ENCODE measurements at places on chromosomes 11 and 22.

- DNase-seq: no peak
Observed at GRCh38 chr11:33920838-33921613, 29.1 kb upstream of the LMO2 start.

- peak; percentile 85 for DNase-seq
Observed at GRCh38 chr22:23240639-23241389, 60.5 kb downstream of the BCR start.

DNA sequence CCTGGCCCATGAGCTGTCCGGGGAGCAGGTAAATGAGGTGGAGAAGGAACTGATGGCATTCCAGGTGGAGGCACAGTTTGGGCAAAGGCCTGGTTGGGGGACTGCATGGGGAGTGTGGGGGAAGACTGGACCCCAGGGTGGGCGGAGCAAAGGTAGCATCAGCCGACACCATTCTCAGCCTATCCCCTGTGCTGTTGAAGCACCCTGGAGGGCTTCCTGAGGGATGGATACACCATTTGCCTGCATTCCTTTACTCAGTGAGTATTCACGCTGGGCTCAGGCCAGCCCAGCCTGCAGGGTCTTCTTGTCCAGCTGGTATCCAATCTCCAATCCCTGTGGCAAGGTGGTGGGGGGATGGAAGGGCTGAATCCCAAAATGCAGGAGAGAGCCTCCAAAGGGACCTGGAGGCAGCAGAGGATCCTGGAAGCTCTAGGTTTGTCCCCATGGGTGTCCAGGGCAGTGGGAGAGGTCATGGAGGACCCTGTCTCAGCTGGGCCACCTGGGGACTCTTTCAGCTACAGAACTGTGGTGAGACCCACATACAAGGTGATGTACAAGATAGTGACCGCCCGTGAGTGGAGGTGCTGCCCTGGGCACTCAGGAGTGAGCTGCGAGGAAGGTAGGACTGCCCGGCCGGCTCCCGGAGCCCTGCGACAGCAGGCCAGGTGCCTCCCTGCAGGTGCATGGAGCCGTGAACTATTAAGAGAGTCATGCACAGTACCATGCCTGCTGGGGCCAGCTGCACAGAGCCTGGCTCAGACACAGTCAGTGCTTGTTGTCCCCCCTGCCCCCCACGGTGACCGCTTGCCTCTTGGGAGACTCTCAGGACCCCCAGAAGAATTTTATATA is 9.5 kb downstream of the EMID1 start:
- no peak for DNase-seq

DNA sequence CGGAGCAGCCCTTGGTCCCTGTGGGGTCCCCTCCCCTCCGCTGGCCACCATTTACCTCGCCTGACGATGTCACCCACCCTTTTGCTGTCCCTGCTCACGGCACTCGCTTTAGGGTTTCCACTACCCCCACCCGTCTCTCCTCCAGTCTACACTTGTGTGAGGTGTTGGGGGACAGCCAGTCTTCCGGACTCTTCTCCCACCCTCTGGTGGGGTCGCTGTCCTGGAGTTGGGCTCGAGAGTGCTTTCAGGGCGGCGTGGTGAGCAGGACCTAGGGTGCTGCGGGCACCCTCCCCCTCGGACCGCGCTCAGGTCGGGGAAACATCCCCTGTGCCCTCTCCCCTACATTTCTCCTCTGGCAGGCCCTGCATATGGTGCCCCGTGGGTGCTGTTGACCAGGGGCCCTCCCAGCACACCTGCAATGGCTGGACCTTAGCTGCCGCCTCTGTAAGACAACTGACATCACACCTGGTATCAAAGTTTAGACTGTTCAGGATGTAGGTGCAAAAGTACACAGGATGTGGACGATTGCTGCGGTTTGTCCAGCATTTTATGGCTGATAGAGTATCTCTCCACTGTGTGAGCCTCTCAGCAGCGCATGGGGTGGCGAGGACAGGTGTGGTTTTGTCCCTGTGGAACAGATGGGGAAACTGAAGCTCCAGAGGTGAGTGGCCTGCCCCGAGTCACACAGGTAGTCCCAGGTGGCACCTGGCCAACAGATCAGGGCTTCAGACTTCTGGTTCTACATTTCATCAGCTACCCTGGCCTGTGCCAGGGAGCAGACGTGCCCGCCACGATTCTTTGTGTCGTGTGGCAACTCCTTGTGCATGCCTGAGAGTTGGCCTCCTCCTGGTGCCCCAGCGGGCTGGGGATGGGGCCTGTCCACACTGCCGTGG is 1.2 kb downstream of the GRK2 start:
- no peak for DNase-seq

- no peak for DNase-seq
Observed at GRCh38 chr11:27409049-27409448, 46.0 kb upstream of the CCDC34 start.

GRCh38 chr11:113332023-113332422 is 17.6 kb downstream of the TTC12 start:
- no peak for DNase-seq

- DNase-seq: peak; percentile 62
Observed at GRCh38 chr11:133927690-133928627, 28.8 kb downstream of the IGSF9B start.

- DNase-seq: no peak
Observed at GRCh38 chr22:32494971-32495370, 20.4 kb downstream of the FBXO7 start.

GRCh38 chr11:79082280-79082679 is 358.6 kb downstream of the TENM4 start:
- DNase-seq: no peak

- no peak for DNase-seq
Observed at GRCh38 chr11:82903843-82904586, 2.5 kb downstream of the DDIAS start.

- DNase-seq: no peak
Observed at GRCh38 chr11:8597182-8597581, 3.2 kb upstream of the STK33 start.

All from lung microvascular endothelial cell (primary cell).